ENCODE measurements at places on chromosomes 12 and 14.
A peak's percentile ranks its signal among the peaks of the same experiment; 100 is the strongest.

GRCh38 chr14:69684461-69685217, 73.2 kb downstream of the SUSD6 start:
- no peak for DNase-seq

GRCh38 chr12:92929983-92930382, 888 bp upstream of the EEA1 start:
- no peak for DNase-seq

- no peak for DNase-seq
These were observed 49.6 kb downstream of the CAND1 start for GRCh38 chr12:67318786-67319185.

DNA sequence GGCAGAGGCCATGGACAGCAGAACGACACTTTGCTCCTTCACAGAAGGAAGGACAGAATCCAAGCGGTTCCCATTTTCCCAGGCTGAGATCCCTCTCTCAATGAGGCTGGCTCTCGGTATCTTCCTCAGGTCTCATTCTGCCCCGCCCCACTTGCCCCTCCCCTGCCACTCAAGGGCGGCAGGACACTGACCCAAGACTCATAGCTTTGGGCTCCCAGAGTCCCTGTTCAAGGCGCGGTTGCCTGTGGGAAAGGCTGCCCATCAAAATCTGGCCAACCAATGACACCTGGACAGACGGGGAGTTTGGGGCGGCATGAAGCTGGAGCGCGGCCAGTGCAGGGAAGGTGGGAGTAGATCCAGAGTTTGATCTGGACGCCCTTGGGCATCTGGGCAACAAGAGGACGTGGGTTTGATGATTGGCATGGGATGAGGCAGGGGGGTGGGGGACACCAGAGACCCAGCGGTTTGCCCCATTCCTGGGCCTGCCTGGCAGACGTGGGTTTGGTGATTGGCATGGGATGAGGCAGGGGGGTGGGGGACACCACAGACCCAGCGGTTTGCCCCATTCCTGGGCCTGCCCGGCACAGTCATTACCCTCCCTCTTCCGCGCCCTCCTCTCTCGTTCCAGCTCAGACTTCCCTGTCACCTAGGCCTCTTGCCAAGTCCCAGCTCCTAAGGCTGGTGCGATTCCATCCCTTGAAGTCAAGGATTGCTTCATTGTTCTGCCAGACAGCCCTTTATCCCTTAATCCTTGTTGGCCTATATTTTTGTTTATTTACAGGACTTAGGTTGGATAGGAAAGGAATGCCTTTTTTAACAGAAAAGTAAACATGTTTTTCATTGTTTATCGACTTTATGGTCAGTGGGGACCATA, 92.1 kb downstream of the NINJ2 start:
- DNase-seq, result no peak

GRCh38 chr14:100446572-100446971, 123.4 kb downstream of the SLC25A47 start:
- DNase-seq, result peak; percentile 45

- DNase-seq, result no peak
These were observed 13.4 kb downstream of the VDR start for GRCh38 chr12:47891356-47891755.

GRCh38 chr14:23869078-23869719, 84.4 kb upstream of the DHRS4 start:
- no peak for DNase-seq

- DNase-seq, result no peak
These were observed 132.8 kb downstream of the RMST start for GRCh38 chr12:97595426-97595831.

DNA sequence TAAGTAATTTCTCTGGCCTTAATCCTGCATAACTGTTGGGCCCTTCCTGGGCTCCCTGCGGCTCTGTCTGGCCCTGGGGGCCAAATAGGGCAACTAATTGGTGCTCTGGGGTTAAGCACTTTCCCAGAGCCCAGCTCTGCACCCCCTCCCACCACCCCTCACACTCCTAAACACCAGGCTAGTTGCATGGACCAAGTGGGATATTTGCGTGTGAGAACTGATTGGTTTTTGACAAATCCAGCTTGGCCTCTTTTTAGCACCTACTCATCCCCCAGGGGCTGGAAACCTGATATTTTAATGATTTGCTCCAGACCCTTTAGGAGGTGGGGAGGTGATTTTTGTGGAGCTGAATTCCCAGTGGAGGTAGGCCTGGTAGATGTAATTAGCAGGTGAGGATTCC, 91.9 kb downstream of the DICER1 start:
- no peak for DNase-seq

DNA sequence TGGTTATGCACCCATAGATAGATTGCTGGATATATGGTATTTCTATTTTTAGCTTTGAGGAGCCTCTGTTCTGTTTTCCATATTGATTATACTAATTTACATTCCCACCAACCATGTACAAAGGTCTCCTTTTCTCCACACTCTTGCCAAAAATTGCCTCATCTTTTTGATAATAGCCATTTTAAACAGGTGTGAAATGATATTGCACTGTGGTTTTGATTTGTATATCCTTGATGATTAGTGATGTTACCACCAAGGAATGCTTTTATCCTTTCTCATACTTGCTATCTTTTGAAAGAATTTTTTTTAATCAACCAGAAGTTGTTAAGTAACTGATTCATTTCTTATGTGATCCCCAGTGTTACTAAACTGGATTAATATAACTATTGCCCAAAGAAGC, 60.0 kb downstream of the BBS10 start:
- no peak for DNase-seq

DNA sequence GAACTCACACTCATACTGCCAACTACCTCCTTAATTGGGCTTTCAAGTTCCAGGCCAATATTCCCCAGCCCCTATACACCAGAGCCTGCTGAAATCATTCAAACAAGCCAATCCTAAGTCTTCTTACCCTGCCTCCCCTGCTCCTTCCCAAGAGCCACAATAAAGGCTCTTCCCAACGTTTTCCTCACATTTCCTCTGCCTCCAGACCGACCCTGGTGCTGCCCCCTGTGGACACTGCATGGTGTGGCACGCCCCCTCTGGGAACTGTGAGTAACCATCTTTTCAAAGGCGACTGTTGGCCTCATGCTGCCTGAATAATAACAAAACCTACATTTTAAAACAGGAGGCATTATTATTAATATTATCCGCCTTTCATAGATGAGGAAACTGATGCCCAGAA, 111.6 kb upstream of the NOS1 start:
- no peak for DNase-seq

DNA sequence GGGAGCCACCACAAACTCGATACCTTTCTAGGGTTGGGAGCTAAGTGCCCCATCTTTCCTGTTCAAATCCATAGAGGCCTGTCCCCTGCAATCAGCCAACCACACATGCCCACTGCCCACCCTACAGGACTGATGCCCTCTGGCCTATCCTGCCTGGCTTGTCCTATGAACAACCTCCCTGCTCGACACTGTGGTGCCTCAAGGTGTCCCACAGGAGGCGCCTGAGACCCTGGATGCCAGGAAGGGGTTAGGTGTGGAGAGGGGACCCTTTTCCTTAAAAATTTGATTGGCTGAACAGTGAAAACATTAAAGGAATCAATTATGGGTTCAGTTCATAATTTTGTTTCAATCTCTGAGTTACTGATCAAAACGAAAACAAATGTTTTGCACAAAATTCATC, 97.3 kb upstream of the FZD10 start:
- DNase-seq, result no peak

DNA sequence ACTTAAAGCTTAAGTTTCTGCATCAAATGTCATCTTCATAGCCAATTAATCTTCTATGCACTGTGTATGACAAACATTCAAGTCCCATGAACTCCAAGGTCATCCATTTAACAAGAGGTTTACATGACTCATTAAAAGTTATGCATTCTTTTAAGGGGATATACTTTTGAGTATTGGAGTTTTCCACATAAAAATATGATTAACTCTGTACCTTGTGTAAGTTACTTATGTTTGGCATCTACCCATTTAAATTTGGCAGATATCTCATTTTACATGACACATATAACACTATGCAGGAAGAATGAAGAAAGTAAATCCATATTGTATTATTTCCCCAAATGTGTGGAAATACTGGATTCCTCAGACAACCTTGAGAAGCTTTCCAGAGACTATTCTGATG, 240.2 kb downstream of the PAX9 start:
- DNase-seq, result no peak

DNA sequence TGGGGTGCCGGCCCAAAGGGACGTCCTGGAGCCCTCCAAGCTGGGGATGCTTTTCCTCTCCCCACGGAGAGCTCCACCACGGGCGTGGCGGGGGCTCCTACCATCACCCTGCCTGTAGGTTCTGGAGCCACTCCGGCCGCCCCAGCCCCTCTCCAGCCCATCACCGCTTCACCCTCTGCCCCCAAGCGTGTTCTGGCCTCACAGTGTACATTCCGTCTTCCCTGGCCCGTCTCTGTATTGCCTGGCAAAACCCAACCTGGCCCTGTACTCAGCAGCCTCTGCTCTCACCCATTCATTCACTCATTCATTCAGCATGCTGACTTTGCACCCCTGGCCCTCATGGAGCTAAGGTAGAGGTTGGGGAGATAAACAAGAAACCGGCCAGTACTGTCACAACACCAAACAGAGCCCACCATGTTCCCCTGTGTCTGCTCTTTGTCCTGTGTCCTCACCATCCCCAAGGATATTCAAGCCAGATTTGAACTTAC, 20.3 kb downstream of the SLC25A29 start:
- DNase-seq, result no peak

GRCh38 chr12:26648584-26648983, 184.4 kb downstream of the ITPR2 start:
- no peak for DNase-seq

GRCh38 chr12:127275416-127275815, 991.6 kb upstream of the TMEM132C start:
- no peak for DNase-seq
